NK-92 treated with Interleukin-12 subunit alpha and Interleukin-12 subunit beta, amount 100 ng/mL, for 24 hours (cell line): ENCODE measurements at places on chromosomes 5 and 9.

GRCh38 chr9:124270504-124271335 lies 13.0 kb downstream of the NEK6 start:
- DNase-seq = no peak

DNA sequence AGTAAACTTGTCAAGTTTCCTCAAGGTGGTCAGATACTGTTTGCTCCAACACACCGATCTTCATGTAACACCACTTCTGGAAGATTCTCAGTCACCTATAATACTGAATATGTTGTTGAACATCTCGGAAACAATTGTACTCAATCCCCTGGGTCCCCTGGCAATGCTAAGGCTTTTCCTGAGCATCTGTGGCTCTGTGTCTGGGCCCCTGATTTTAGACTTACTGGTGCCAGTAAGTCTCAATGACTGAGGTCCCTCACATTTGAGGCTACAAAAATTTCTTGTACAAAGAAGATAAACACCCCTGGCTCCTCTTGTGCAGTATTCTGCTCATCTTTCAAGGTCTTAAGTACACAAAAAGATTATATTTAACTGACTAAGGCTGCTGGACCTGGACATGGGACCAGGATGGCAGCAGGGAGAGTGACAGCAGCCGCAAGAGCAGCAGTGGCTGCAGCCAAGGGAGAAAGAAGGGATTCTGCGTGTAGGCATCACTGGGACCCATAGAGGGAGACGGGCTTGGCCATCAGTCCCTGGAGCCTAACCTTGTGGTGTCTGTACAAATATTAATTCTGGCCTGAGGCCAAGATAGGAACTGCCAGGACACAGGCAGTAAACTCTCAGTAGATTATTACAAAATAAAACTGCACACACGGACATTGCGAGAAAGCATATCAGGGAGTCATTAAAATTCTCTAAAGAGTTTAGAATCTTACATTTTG lies 49.0 kb upstream of the TNPO1 start:
- DNase-seq = no peak

GRCh38 chr5:14251733-14252132 lies 108.6 kb downstream of the TRIO start:
- no peak for DNase-seq

DNA sequence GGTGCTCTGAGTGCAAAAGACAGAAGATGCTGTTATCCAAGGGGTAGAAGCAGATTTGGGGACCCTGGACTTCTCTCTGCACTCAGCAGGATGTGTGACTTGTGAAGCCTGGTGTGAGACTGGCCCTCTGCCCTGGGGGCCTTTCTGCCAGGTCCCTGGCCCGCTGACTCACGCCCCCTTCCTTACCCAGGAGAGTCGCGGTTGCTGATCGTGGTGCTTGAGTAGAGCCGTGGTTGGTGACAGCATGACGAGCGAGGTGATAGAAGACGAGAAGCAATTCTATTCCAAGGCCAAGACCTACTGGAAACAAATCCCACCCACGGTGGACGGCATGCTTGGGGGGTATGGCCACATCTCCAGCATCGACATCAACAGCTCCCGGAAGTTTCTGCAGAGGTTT lies 6.5 kb downstream of the NTMT1 start:
- DNase-seq = no peak

GRCh38 chr5:170183816-170184687 lies 48.7 kb upstream of the C5orf58 start:
- peak; percentile 15 for DNase-seq

- no peak for DNase-seq
Measured at GRCh38 chr9:22211588-22212360, 202.7 kb upstream of the CDKN2B start.

DNA sequence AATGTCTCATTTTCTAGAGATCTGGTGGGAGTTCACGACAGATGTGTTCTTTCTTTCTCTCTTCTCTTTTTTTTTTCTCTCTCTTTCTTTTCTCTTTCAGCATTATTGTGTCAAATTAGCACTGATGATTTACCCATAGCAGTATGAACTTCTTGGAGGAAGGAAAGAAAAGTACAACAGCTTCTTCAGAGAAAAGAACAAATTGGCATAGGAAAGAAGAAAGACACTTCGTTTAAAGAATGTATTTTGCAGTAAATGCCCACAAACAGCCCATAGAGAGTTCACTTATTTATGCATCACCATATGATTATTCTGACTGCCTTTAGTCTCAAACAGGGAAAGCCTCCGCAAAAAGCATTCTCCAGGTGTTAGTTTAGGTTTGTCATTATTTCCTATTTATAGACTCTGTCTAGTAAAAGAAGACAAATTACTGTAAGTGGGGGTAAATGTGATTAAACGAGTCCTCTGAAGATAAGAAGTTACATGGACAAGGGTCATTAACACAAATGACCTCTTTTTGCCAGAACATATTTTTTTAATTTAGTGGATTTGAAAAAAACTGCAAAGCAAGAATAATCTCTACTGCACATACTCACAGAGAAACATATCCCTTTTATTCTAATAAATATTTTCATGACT lies 68.0 kb downstream of the POU5F2 start:
- DNase-seq = no peak

GRCh38 chr5:136811086-136811485 lies 445.7 kb upstream of the TRPC7 start:
- DNase-seq = no peak

- DNase-seq = no peak
Measured at GRCh38 chr9:115442054-115442453, 324.1 kb upstream of the TNC start.

DNA sequence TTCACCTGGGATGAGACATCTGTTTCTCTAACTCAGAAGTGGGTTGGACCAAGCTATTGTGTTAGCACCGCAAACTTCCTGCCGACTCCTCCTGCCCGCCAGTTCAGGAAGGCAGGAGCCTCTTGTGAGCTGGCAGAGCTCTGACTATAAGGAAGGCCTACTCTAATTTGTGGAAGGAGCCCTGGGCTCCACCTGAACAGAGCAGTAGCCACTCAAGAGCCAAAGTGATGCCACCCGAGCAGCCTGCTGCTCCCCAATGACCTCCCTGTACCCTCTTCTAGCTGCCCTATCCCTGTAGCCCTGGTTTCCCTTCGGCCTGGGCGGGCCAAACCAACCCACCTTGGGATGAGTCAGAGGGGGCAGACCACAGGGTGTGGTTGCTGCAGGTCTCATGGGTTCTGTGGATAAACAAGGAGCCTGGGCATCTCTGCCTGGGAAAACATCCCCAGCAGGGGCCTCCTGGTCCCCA lies 81.6 kb downstream of the PSD2 start:
- DNase-seq = no peak

GRCh38 chr5:178137991-178138390 lies 7.2 kb downstream of the RMND5B start:
- no peak for DNase-seq

DNA sequence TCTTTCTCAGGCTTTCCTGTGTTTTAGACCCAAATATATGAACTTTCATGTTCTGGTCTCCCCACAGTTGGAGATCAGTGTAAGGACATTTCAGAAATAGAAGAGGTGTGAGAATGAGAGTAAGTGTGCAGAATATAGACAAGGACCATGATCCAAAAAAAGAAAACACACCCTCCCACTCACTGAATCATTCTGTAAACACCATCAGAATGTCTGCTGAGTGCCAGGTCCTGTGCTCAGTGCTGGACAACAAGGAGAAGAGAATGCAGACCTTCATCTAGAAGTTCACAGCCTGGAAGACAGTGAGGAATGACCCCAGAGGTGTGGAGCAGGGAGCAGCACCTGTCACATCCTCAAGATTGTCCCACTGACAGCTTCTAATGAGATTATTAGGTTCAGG lies 19.1 kb upstream of the SH3RF2 start:
- DNase-seq = no peak

DNA sequence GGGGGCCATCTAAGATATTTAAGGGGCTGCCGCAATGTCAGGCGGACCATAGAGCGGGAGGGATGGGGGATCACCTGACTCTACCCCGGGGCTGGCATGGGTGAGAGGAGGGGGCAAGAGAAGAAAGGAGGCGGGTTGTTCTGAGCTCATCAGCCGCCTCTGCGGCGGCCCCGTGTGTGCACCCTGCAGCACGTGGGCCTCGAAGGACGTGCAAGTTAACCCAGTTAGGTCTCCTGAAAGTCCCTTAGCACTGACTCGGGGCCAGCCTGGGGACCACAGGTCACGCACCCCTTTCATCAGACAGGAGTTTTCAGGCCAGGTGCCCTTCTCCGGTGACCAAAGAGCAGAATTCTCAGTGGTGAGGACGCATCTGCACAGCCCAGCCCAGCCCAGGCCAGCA lies 58.0 kb downstream of the UBE2QL1 start:
- DNase-seq = no peak

DNA sequence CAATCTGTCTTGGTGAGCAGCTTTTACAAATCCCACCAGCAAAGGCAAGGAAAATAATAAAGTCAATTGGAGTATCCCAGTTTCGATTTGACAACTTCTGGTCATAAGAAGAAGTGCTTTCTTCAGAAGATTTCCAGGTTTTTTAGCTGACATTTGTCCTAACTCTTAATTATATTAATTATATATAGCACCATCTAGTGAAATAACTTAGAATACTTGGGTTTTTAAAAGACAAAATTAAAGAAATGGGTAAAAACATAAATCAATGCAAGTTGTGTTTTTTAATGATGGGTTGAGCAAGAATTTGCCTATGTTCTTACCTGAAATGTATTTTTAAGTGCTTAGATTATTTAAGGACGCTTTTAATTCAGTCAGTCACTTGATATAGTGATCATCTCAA lies 421.8 kb downstream of the ACTL7B start:
- DNase-seq = no peak

DNA sequence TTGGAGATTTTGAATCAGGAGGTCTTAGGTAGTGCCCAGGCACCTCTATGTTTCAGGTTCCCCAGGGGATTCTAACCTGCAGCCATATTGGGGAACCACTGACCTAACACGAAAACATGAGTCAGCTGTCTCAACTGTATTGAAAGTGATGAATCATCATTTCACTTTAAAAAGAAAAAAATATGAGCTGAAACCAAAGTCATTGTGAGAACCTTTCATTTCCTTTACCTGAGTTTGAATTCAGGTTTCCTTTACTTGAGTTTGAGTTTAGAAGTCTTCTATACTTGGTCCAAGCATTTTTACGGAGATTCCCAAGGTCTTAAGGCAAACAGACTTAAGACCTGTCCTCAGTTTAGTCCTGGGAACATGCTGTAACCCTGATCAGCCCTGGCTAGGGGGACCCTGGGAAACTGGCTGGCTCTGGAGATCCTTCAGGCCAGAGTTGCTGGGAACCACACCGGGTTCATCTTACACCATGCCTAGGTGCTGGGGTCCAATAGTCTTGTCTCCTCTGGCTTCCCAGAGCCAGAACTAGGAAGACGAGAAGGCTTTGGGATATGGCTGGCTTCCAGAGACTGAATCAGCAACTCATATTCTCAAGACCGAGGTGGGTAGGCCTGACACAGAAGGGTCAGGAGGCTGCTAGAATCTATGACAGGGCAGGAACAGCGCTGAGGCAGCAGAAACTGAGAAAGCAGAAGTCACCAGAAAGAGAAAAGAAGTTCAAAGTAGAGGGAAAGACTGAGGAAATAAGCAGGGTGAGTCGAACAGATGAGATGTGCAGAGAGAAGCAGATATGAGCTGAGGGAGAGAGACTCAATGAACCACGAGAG lies 16.4 kb upstream of the PDCD1LG2 start:
- DNase-seq = no peak

DNA sequence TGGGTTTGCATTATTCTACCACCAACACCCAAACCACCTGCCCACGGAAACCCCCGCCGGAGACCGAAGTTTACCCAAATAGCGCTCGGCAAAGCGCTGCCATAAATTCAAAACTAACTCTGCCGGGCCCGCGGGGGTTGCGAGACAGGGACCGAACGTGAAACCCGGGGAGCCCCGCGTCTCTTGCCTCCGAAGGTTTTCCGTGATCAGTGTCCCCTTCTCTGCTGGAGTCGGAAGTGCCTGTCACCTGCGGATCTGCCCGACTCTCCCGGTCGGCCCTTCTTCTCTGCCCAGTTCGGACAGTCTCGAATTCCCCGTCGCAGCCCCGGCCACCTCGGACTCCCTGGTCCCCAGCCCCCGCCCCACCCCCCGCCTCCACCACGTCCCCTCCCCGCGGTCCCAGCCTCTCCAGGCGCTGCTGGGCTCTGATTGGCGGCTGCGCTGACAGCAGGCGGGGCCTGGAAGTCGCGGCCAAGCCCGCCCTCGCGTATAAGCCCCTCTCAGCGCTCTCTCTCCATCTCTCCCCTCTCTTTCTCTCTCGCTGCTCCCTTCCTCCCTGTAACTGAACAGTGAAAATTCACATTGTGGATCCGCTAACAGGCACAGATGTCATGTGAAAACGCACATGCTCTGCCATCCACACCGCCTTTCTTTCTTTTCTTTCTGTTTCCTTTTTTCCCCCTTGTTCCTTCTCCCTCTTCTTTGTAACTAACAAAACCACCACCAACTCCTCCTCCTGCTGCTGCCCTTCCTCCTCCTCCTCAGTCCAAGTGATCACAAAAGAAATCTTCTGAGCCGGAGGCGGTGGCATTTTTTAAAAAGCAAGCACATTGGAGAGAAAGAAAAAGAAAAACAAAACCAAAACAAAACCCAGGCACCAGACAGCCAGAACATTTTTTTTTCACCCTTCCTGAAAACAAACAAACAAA lies at the start of gene RORB:
RORB (plus strand) TSS at position 517 of the 929 bp plus-strand sequence. CDS start 642 bp downstream, outside the sequence.
- DNase-seq = peak; percentile 27

GRCh38 chr9:79807971-79808370 lies 236.2 kb downstream of the TLE4 start:
- no peak for DNase-seq

GRCh38 chr5:147223343-147223742 lies 11.5 kb upstream of the STK32A start:
- DNase-seq = no peak

GRCh38 chr5:157509587-157509986 lies 49.6 kb downstream of the NIPAL4 start:
- no peak for DNase-seq

GRCh38 chr5:59489551-59489950 lies 404.0 kb downstream of the PDE4D start:
- no peak for DNase-seq

DNA sequence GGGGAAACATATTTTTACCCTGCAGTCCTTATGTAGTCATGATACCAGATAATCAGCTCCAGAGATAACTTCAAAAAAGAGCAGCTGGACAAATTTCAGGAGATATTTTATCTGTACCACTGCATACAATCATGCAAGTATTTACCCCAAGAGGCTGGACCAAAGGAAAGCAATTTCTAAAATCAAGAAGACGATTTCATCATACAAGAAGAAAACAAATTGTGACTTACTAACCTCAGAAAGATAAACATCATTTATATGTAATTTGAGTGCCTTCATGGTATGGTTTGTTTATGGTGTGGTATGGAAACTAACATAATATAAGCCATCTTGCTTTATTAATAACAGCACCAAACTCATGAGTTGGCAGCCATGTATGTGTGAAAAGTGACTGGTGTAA lies 603.6 kb downstream of the PSAT1 start:
- DNase-seq = no peak

DNA sequence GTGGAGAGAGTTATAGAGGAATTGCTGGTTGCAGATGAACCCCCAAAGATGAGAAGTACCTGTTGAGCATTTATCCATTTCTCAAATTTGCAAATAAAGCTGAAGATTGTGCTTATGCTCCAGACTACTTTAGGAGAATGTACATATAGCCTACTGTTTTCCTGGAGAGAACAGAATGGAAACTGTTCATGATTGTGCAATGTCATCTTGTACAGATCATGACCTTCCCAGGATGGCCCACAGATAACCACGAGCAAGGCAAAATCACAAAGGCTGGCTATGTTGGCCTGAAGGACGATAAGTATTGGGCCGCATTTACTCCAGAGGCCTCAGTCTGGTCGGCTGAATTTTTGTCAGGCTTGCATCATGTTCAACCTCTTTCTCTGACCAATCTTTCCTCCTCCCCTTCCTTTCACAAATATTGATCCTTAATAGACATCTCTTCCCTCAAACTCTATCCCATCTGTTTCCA lies 28.5 kb upstream of the RICTOR start:
- DNase-seq = no peak
